RPMI7951 (cell line): ENCODE measurements at places on chromosomes 7 and 10. TPM values are rescaled to one million over a fixed set of nuclear protein-coding genes. Genes with fewer than 3 reads are reported as not detected.

Gene CAMK2B
- 10.9 and 19.6 TPM in 2 replicates for total RNA-seq

DNA sequence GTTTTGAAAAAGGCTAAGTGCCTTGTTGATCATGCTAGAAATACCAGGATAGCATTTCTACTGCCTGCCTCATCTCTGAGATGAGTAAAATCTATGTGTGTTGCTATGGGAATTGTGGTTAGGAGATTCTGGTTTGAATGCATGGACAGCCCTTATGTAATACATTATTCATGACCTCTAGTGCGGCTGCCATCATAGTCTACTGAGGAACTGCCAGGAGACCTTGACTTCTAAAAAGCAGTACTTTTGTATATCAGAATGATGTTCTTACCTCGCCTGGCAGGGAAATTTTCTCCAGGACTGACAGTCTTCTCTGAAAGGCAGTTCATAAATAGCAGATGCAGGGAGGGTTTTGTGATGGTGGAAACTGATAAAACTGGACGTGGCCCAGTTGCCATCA, 248.5 kb downstream of the NSUN6 start:
- no peak for DNase-seq

DNA sequence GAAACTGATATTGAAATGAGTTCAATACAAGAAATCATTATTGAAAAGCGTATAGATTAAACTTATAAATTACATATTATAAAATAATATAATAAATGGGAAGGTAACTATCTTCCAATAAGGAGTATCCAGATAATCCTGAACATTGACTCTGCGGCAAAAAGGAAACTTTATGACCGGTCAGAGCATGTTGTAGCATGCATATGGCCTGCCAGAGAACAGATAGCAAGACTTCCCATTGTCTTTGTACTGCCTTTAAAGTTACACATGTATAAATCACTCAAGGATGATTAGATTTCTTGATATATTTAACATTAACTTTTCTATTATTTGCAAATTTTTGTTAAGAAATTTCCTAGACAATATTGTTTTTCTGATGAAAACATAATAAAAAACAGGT, 56.2 kb upstream of the ETV1 start:
- DNase-seq = no peak

GRCh38 chr7:40520986-40521738, 386.4 kb downstream of the SUGCT start:
- no peak for DNase-seq

DNA sequence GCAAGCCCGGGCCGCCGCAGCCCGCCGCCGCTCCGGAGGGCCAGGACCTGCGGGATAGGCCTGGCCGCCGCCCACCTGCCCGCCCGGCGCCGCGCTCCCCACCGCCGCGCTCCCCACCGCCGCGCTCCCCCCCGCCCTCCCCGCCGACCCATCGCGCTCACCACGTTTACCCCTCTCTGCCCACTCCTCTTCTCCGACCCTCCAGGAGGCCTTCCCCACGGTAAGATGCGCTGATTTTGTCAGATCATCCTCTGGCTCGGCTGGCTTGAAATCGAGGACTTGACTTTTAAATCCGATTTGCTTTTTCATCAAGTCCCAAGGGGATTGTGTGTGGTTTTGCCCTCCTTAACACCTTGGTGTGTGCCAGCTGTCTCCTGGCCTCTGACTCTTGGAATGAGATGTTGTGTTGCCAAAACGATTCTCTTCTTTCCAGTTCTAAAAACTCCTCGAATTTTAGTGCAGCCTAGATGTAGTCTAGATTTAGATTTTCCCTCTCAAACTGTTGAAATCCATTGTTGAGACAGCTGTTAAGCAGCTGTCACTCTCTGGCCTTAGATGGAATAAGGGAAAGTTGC, 738 bp downstream of the POM121 start:
- peak; percentile 10 for DNase-seq

- peak; percentile 37 for DNase-seq
Measured at GRCh38 chr10:2210088-2210487, 472.8 kb upstream of the ADARB2 start.

Gene PNLIPRP2
- total RNA-seq = not detected in 2 replicates

GRCh38 chr7:92246360-92247101, 757 bp downstream of the ANKIB1 start:
- DNase-seq = peak; percentile 32
